ENCODE measurements at places on chromosomes 13 and 19.

DNA sequence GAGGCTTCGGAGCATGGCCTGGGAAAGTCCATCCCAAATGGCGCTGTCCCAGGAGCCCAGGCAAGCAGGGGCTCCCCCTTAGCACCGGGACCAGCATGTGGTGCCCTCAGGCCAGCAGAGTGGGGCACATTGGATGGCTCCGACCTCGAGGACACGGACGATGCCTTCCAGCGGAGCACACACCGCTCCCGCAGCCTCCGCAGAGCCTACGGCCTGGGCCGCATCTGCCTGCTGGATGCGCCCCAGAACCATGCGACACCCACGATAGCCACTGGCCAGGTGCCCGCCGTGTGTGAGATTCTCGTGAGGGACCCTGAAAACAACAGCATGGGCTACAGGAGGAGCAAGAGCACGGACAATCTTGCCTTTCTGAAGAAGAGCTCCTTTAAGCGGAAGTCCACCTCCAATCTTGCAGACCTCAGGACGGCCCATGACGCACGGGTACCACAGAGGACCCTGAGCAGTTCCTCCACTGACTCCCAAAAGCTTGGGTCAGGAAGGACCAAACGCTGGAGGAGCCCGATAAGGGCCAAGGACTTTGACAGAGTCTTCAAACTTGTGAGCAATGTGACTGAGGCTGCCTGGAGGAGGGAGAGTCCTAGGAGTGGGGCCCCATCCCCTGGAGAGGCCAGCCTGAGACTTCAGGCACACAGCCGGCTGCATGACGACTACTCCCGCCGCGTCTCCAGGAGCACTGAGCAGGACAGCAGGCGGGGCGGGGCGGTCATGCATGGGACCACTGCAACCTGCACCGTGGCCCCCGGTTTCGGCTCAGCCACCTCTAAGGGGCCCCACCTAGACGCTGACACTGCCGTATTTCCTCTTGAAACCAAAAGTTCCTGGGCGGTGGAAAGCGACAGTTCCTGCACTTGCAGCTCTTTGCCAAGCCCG lies 63.1 kb downstream of the SPATA13 start:
- peak; percentile 51 for DNase-seq

GRCh38 chr13:55999709-56000108 lies 1141.0 kb upstream of the PRR20A start:
- DNase-seq: no peak

- peak; percentile 71 for DNase-seq
Measured at GRCh38 chr19:3440082-3440481, 40.2 kb downstream of the SMIM24 start.

GRCh38 chr13:106570299-106570852 lies 2.4 kb upstream of the ARGLU1 start:
- no peak for DNase-seq

GRCh38 chr19:14395710-14396336 lies 14.6 kb downstream of the ADGRE5 start:
- no peak for DNase-seq

DNA sequence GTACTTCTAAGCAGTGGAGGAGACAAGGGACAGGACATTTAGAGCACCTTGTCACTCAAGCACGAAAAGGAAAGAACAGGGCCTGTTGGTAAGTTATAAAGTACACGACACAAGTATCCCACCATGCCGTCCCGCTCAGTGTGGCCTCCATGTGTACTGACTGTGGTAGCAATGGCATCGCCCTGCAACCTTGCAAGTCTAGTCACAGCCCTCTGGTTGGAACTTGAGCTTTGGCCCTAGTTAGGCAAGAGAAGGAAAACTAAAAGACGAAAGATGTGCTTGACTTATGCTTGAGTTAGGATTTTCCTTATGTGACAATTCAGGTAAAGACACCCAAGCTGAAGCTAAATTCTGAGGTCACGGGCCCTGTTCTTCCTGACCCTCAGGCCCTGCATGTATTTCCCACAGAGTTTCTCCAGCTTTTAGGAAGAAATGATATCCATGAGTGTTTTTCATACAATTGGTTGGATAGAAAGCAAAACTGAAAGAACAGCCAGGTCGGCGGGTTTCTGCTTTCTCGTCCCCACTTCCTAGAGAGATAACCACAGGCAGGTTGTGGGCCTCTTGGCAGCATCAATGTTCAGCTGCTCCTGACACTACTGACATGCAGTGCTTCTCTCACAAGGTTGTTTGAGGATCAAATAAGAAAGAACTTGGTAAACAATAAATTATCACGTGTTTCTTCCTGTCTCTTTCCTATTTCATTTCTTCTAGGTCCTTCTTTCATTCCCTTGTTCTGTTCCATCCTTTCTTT lies 216.2 kb downstream of the IRS2 start:
- peak; percentile 82 for DNase-seq

DNA sequence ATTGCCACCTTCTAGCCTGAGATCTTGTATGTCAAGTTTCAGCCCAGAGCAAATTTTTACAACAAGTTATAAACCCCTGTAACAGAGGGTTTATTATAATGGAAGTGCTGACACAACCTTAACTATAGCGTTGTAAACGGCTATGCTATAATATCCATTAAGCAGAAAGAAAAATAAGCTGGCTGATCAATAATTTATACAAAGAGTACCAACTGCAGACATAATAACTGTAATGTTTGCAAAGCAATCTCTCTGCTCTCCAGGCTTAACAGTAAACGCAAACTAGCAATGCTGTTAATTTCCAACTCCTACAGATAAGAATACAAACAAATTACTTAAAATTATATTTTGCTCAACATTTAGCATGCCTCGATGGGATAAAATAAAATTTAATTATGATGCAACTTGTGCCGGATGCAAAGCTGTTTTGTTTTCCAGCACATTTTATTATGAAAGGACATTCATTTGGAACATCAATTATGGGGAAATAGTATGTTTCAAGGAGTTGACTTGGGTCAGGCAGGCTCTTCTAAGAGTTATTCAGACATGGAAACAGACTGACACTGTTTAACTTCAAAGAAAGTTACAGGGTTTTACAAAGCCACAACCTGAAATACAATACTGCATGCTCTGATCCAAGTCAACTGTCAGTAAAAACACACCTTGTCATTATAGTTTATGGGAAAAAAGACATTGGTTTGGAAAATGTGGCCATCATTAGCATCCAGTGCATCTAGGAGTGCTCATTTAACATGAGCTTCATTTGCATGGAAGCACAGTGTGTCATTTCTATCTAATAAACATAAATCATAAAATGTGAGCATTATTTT lies 6.6 kb upstream of the DACH1 start:
- no peak for DNase-seq

DNA sequence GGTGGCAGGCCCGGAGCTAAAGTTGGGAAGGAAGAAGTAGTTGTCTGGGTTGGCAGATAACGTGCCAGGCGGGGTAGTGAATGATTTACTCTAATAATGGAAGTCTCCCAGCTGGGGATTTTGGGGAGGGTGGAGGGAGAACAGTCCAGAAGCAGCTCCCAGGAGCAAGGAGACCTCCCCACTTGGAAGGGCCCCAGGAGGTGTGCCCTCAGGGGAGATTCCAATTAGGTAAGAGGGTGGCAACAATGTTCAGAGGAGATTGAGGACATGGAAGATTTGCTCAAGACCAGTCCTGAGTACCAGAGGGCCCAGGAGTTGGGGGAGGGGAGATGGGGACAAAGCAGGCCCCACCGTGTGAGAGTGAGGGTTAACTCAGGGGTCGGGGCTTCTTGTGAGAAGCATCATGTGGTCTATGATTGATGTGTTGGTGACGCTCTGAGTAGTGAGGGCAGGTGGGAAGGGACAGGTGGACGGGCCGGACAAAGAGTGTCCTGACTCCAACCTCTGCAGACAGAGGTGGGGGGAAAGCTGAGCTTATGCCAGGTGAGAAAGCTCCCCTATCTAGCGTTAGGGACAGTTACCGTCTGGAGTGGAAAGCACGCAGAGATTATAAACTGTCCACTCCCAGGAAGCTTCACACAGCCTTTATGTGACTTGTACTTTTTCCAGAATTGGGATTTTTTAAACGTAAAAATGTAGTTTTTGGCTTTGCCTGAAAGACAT lies 3.5 kb downstream of the SPINT2 start:
- no peak for DNase-seq

DNA sequence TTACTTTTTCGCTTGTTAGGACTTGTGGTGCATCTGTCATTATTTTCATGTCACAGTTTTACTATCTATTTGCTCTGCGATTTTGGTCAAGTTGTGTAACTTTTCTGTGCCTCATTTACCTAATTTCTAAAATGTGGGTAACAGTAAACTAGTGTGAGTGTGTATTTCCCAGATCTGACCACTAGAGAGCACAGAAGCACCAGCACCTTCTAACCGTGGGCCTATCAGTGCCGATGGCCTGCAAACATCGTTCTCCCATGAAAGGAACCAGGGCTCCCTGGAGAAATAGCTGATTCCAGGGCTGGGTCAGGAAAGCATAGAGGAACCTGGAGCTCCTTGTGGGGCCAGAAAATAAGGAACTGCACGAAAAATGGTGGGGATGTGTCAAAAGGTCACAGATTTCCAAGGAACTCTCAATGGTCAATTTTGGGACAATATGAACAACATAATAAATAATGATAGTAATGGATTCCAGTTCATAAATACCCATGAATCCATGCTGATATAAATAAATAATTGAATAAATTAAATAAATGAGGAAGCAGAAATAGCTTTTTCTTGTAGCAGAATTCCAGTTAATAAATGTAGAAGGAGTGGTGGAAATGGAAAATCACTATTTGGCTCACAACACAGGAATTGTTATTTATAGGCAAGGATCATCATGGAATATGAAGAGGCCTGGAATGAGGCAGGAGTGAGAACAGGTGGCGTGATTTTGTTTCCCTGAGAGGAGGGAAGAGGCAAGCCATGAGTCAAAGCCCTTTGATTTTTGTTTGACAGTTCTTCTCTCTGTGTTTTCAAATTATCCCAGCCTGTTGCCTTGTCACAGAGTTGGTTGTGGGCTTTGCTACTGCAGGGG lies 31.1 kb downstream of the CEACAM8 start:
- DNase-seq: peak; percentile 45

DNA sequence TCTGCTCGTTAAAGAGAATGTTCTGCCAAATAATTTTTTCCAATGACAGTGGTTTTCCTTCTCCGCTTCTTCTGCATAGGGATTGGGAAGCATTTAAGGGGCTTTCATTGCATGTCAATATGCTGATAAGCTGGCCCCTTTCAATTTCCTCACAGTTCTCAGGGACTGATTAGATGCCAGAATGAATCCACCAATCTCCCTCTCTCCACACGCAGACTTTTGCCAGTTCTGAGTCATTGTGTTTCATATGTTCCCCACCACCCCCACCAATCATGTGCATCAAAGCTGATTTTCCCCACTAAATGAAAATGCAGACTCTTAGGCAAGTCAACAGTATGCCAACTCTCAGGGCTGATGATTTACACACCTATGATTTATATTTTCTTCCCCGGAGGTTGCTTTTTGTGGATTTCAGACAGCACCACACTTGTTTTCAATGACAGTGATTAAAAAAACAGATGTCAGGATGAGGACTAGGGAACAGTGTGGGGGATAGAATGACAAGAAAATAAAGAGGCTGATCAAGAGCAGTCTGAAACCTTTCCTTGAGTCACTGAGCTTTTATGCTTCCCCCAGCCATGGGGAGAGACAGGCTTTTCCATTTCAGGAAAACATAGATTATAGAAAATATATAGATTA lies 47.9 kb upstream of the C13orf42 start:
- DNase-seq: no peak

GRCh38 chr19:7507884-7508283 lies 8.0 kb upstream of the ZNF358 start:
- DNase-seq: no peak

- DNase-seq: no peak
Measured at GRCh38 chr19:6239871-6240676, 39.7 kb downstream of the MLLT1 start.

GRCh38 chr19:30696514-30696913 lies 324.3 kb downstream of the ZNF536 start:
- no peak for DNase-seq

DNA sequence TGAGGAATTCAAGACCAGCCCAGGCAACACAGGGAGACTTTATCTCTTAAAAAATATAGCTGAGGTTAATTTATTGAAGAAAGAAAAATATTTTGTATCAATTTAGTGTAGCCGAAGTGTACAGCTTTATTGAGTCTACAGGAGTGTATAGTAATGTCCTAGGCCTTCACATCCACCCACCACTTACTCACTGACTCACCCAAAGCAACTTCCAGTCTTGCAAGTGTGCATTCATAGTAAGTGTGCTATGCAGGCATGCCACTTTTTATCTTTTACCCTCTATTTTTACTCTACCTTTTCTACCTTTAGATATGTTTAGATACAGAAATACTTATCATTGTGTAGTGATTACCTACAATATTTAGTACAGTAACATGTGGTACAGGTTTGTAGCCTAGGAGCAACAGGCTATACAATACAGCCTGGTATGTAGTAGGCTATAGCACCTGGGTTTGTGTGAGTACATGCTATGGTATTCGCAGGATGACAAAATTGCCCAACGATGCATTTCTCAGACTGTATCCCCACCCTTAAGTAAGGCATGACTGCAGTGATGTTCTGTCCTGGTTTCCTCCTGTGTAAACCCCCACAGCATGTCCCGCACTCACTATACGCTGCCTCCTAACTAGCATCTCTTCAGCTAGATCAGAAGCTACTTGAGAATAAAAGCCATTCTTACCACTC lies 15.3 kb upstream of the ATP12A start:
- DNase-seq: no peak

DNA sequence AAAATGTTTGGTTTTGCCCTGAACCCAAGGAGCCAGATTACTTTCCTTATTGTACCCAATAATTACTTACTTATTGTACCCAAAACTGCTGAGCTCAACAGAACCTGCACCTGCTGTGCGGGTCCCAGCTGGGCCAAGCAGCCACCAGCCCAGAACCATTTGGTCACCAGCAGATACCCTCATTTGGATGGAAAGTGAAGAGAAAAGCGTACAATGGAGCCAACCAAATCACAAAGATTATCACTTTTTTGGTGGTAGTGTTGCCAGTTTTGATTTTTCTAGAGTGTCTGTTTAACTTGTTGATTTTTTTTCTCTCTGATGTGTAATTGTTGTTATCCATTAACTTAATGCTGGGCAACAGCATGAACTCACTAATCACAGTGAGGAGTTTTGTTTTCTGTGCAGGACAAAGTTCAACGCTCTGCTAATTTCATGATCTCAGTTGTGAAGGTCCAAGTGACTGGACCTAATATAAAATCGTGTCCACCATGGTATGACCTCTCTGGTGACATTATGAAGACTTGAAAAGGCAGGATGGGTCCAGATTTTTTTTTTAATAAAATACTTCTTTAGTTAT lies 23.8 kb downstream of the SPATA13 start:
- no peak for DNase-seq

GRCh38 chr13:42807866-42808265 lies 26.5 kb downstream of the FAM216B start:
- no peak for DNase-seq

- DNase-seq: no peak
Measured at GRCh38 chr13:93561576-93562225, 335.1 kb downstream of the GPC6 start.

- peak; percentile 48 for DNase-seq
Measured at GRCh38 chr13:44576351-44577235, 463 bp upstream of the TSC22D1 start.

DNA sequence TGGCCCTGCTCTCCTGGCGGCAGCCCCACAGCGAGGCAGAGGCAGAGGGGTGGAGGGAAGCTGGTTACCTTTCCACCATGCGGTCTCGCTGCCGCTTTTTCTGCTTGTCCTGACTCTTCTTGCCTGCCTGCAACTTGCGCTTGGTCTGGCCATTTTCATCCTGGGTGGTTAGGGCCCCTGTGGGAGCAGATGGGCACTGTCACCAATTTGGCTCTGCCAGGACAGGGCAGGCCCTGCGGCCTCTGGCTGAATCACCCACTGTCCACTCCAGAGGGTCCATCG lies 19.6 kb upstream of the AKAP8 start:
- no peak for DNase-seq

All from activated CD8-positive, alpha-beta memory T cell treated with anti-CD3 and anti-CD28 coated beads, Interleukin-2, amount 10 ng/mL, durations not matched to agents 7 days and 5 days (primary cell).